ENCODE measurements at places on chromosomes 16 and 17. TPM values are rescaled to one million over a fixed set of nuclear protein-coding genes. Genes with fewer than 3 reads are reported as not detected.

DNA sequence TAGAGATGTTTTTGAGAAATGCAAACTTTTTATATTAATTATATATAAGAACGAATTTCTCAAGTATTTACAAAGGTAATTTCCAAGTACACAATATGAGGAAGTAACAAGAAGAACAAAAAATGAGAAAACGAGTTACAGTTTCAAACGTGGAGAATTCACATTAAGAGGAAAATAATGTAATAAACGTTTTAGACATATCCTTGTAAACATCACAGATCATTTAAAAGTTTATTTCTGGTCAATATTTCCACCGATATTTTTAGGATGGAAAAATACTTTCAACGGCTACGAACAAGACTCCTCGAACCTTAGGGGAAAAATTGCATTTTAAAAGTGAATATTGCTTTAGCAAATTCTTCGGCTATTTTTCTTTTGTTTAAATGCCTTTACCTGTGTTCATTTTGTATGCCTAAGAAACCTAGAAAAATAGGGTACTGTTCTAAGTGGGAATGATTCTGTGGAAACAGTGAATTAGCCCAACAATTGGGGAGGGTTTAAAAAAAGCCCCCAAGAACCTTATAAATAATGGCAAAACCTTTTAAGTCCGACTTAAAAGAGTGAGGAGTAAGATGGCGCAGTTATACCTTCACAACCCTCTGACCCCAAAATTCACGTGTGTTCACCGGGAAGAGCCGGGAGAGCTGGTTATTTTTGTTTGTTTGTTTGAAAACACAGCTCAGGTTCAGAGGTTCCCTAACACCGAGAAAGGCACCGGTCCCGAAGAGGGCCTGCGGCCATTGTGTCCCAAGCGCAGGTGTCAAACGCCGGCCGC is 3.3 kb downstream of the HNF1B start:
- H3K4me1 ChIP-seq: peaks cover 17% of the 10 kb centered on the region
- no peak for DNase-seq
- H3K27ac ChIP-seq: no peak overlapping the region
- no peaks in the 10 kb centered on the region for H3K36me3 ChIP-seq

GRCh38 chr17:79082311-79083190 is 7.9 kb downstream of the ENGASE start:
- H3K4me1 ChIP-seq: no peaks in the 10 kb centered on the region
- no peak overlapping the region for H3K27ac ChIP-seq
- H3K36me3 ChIP-seq: peaks cover 14% of the 10 kb centered on the region

DNA sequence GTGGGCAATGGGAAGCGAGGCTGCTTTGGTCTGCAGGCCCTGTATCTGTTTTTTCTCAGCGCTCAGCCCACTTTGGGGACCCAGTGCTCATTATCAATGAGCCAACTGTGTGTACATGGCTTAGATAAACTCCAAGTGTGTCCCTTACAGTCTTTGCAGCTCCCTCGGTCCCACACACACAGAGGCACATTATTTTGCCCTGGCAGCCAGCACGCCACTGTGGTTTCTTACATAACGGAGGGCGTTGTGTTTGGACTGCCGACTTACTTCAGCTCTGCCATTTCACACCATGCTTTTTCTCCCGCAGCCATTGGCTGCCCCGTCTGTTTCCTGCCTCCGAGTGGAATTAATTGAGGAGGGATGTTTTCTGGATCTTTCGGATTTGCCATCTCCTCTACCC is 56.5 kb upstream of the CLEC18A start:
- H3K27me3 ChIP-seq: no peaks in the 10 kb centered on the region
- no peak for DNase-seq
- H3K27ac ChIP-seq: no peak overlapping the region
- H3K4me3 ChIP-seq: no peak overlapping the region
- H3K36me3 ChIP-seq: peaks cover 8% of the 10 kb centered on the region

GRCh38 chr17:66684261-66684660 is 150.7 kb upstream of the CACNG5 start:
- peaks cover 25% of the 10 kb centered on the region for H3K36me3 ChIP-seq
- H3K27me3 ChIP-seq: no peaks in the 10 kb centered on the region
- H3K4me1 ChIP-seq: peaks cover 6% of the 10 kb centered on the region
- no peak for DNase-seq

DNA sequence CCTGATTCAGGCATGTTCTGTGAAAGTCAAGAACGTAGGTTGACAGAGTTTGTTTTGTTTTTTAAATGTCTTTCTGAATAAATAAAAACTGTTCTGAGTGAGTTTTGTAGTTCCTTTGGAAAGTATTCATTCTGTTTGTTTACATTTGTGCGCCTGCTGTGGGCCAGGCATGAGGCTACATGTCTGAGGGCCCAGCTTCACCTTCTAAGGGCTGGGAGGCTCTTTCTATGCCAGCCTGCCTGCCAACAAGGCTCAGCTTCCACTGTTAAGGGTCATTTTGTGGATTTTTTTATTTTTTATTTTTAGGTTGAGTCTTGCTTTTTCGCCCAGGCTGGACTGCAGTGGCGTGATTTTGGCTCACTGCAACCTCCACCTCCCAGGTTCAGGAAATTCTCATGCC is 6.1 kb downstream of the WWOX start:
- H3K36me3 ChIP-seq: peaks cover 9% of the 10 kb centered on the region
- no peak overlapping the region for H3K27ac ChIP-seq
- H3K4me3 ChIP-seq: no peak overlapping the region
- peaks cover 19% of the 10 kb centered on the region for H3K4me1 ChIP-seq
- DNase-seq: no peak

DNA sequence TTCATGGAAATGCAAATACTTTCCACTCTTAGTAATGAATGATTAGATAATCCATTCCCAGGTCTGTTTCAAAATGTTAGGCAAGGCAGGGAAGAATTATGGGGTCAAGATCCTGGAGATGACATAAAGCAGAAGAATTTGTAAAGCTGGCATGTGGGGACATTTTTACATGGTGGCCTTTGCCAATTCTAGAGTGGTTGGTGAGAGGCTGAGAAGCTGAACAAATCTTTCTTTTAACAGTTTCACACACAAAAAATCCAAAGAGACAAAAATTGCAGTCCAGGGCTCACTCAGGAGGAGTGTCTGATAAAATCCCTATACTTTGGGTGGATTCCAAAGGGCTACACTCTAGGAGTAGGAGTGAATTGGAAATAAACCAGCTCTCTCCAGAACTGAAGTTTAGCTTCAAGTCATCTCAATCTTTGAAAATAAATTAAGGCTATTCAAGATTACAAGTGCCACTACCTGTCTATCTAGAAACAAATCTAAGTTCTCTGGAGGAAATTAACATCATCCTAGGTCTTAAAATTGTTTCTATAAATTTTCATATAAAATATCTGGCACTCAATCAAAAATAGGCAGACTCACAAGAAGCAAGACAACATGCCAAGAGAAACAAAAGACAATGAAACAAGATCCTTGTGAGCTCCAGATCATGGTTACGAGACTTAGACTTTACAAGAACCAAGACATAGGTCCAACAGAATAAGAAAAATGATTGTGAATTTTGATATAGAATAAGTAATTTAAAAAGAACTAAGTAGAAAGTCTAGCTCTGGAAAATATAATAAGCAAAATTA is 113.0 kb upstream of the AXIN2 start:
- DNase-seq: no peak
- no peaks in the 10 kb centered on the region for H3K4me1 ChIP-seq
- no peak overlapping the region for H3K27ac ChIP-seq

DNA sequence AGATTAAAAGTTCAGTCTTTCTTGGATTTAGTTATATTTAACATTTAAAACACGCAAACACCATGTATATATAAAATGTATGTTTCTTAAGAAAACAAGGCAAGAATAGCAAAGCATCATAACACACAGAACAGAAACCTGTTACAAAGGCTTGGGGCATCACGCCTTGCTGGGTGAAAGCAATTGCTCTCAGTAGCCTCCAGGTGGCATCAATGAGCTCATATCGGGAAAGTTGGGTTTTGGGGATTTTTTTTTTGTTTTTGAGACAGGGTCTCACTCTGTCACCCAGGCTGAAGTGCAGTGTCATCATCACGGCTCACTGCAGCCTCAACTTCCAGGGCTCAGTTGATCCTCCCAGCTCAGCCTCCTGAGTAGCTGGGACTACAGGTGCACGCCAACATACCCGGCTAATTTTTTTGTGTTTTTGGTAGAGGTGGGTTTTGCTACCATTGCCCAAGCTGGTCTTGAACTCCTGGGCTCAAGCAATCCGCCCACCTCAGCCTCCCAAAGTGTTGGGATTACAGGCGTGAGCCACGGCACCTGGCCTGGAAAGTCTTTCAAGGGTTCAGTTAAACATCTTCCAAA is 56.9 kb downstream of the CYB5D2 start:
- H3K4me1 ChIP-seq: peaks cover 10% of the 10 kb centered on the region
- DNase-seq: peak; percentile 48
- H3K4me3 ChIP-seq: no peak overlapping the region

DNA sequence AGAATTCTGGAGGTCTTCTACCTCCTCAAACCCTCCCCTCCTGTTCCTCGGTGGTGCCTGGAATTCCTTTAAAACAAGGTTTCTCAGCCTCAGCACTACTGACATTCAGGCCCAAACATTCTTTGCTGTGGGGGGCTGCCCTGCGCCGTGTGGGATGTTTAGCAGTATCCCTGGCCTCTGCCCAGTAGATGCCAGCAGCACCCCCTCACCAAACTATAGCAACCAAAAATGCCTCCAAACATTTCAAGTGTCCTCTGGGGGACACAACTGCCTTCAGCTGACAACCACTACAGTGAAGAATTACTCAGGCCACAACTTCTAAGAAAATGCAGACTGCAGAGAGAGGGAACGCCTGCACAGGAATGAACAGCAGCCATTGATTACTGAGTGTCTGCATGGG is 28.4 kb downstream of the TEKT5 start:
- no peaks in the 10 kb centered on the region for H3K4me1 ChIP-seq
- DNase-seq: no peak
- H3K27me3 ChIP-seq: peaks cover 4% of the 10 kb centered on the region
- H3K27ac ChIP-seq: no peak overlapping the region
- no peak overlapping the region for H3K4me3 ChIP-seq

- H3K4me3 ChIP-seq: peak within 1 kb of the TSS; percentile 100
- no peaks in the 10 kb centered on the region for H3K27me3 ChIP-seq
- peaks cover 57% of the 10 kb centered on the region for H3K4me1 ChIP-seq
- peak; percentile 98 for DNase-seq
- peaks cover 35% of the 10 kb centered on the region for H3K36me3 ChIP-seq
These were observed at the start of gene NAT9 for GRCh38 chr17:74776044-74776962. Gene NAT9 (minus strand): TSS chr17:74776345. CDS start chr17:74775698, 647 bp downstream.

TUBG1 gene
- 82.4 TPM for total RNA-seq

CTRL gene
- 3.9 TPM for total RNA-seq

MMP25 gene
- total RNA-seq: 1.5 TPM

ATP1B2 gene
- not detected for total RNA-seq
